ENCODE measurements at places on chromosomes 1 and 21.

DNA sequence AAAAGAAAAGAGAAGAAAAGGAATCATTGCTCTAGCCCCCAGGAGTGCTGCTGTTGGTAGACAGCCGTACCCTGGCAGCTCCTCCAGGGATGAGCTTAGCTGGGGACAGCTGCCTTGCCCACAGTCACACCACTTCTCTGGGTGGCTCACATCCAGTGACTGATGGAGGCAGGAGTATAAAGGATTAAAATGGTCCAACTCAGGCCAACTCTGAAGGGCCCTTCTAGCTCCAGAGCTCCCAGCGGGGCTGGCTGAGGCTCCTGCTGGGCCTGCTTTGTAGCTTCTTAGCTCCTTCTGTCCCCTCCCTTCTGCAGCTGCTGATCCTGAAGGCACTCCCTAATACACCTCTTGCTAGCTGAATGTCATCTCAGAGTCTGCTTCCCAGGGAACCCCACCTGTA, 4.4 kb downstream of the CITED4 start:
- no peak for ATAC-seq

DNA sequence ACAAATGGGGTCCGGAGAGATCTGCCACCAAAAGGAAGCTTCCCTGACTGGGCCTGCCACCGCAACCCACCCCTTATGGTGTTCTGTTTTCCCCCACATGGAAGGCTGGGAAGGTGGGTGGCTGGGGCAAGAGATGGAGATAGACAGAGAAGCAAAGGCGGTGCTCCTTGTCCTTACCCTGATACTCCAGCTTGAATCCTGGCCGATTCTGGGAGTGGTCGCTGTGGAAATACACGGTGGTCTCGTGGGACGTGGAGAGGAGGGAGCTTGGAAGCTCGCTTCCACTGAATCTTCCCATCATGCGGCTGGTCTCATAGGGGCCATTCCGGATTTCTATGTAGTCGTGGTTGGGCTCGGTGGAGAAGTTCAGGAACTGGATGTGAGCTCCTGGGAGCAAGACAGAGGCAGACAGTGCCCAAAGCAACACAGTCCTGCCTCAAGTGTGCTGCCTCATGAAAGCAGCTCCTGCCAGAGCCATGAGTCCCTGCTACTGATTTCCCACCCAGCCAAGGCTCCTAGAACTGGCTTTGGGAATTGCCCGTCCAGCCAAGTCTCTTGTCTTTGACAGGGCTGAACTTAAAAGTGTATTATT, 138.5 kb downstream of the ZSCAN20 start:
- no peak for ATAC-seq

GRCh38 chr1:168879896-168880734, 151.1 kb upstream of the DPT start:
- no peak for ATAC-seq

DNA sequence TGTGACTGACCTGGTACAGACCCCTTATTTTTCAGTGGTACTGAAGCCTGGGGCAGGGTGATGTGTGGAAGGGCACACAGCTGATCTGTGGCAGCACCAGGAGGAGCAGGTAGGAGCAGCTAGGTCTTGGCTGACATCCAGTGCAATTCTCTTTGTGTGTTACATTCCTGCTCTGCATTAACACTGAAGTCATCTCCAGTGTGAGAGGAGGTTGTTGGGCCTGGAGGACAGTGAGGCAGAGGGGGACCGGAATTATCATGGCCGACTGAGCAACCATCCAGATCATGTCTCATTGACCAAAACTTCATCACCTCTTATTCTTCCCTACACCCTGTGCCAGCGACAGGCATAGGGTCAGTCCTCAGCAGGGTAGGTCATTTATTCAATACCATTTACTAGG, 1.5 kb downstream of the SLAMF8 start:
- no peak for ATAC-seq

DNA sequence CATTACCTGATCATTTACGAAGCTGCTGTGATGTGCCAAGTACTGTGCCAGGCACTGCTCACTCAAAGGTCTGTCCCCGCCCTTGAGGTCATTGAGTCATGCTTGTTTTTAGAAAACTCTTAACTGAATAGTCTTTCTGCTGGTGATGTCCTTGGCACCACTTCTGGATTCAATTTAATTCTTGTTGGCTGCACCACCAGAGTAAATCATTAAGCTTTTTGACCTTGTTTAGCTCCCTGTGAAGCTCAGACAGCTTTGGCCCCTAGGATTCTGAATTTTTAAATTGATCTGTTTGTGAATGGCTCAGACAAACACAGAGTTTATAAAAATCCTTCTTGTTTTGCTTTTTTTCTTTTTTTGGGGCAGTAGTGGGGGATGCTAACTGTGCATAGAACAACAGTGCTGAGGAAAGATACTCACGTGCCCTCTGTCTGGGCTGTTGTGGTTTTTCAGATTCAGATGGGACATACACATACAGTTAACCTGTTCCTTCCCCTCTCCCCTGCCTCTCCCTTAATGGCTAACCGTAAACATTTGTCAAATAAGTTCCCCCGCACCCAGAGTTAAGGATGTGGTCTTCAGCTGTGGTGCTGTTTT, 67.6 kb downstream of the MTR start:
- ATAC-seq = no peak
